ENCODE measurements at places on chromosomes 2 and 18.

DNA sequence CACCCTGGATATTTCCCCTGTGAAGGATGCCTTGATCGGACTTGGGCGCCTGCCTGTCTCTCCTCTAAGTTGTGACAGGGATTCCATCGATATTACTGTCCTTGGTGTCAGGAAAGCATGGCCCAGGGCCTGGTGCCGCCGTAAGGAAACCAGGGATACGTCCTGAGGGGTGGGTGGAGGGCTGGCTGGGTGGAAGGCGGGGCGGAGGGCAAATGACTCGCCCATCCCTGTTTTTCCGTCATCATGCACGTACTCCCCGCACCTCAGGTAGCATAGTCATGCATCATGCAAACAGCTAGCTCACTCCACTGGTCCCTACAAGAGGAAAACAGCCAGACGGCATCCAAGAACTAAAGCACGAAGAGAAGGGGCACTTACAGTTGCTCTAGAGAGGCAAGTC lies 57.1 kb downstream of the PXDN start:
- DNase-seq = no peak

DNA sequence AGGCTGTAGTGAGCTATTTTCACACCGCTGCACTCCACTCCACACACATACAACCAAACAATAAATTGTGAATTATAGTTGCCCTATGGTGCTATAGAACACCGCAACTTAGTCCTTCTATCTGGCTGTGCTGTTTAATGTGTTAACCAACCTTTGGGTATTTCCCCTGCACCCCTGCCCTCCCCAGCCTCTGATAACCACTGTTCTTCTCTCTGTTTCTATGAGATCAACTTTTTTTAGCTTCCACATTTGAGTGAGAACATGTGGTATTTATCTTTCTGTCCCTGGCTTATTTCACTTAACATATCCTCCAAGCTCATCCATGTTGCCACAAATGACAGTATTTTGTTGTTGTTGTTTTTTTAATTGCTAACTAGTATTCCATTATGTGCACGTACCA lies 32.5 kb downstream of the TET3 start:
- DNase-seq = no peak

DNA sequence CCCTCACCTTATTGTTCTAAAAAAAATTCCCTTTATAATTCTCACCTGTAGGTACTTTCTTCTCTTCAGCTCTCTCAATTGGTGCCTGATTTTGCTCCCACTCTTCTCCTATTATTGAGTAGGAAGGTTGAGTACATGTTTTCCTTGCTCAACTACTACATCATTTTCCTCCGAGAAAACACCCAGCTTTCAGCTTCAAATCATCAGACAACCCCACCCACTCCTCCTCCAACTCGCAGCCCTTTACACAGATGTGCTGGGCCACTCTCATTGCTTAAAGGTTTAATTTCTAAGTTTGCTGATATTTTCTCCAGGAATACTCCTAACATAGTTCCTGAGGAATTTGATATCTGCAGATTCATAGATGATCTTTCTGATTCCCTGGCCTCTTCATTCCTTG lies 734.4 kb upstream of the ZEB2 start:
- no peak for DNase-seq

- DNase-seq = no peak
Observed at GRCh38 chr2:31711737-31712136, 131.0 kb upstream of the SRD5A2 start.

- no peak for DNase-seq
Observed at GRCh38 chr18:58394046-58394445, 234.8 kb downstream of the ALPK2 start.

DNA sequence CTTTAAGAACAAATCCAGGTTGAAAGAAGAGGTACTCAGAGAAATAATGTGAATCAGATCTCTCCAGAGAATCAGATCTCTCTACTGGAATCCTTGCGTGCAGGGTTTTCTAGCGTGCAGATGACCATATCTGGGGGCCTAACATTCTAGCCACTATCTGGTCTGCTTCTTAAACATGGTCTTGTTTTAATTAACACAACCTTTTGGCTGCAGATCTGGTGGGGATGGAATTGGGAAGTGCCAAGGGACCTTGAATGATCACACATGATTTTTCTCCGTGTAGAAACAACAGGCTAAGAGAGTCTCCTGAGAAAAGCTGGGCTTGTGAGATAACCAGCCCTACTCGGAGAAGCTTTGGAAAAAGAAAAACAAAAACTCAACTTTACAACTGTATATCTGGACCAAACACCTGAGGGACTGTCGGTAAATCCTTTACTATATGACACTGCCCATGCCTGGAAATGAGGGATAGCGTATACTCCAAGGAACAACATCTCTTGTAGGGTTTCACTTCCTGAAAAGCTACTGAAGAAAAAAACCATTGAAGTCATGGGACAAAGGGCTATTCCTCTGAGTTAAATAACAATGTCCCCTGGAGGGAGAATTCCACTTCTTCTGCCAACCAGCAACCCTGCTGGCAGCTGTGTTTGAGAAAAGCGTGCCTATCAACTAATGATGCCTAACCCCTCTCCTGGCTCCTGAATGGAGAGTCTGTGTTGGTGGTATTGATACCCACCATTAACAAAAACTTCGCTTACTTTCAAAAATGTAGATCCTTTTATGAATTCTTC lies 171.0 kb upstream of the REV1 start:
- no peak for DNase-seq

DNA sequence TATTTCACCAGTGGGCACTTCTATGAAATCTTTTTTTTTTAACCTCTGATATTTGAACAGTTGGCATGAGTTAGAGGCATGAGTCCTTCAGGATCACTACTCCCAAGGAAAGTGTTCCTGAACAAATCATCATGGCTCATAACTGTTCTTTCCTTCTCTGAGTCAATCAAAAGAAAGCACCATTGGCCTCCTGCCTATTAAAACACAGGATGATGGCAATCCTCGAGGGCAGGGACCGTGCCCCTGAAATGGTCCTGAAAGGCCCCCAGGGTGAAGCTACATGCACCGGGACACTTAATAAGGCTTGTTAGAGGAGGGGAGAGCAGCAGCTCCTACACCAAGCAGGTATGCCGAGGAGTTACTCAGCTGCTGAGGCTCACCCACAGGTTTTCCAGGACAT lies 43.5 kb downstream of the SLC14A2 start:
- DNase-seq = no peak

GRCh38 chr2:100060875-100061274 lies 81.5 kb downstream of the AFF3 start:
- no peak for DNase-seq

- DNase-seq = no peak
Observed at GRCh38 chr2:179348906-179349305, 84.3 kb upstream of the SESTD1 start.

DNA sequence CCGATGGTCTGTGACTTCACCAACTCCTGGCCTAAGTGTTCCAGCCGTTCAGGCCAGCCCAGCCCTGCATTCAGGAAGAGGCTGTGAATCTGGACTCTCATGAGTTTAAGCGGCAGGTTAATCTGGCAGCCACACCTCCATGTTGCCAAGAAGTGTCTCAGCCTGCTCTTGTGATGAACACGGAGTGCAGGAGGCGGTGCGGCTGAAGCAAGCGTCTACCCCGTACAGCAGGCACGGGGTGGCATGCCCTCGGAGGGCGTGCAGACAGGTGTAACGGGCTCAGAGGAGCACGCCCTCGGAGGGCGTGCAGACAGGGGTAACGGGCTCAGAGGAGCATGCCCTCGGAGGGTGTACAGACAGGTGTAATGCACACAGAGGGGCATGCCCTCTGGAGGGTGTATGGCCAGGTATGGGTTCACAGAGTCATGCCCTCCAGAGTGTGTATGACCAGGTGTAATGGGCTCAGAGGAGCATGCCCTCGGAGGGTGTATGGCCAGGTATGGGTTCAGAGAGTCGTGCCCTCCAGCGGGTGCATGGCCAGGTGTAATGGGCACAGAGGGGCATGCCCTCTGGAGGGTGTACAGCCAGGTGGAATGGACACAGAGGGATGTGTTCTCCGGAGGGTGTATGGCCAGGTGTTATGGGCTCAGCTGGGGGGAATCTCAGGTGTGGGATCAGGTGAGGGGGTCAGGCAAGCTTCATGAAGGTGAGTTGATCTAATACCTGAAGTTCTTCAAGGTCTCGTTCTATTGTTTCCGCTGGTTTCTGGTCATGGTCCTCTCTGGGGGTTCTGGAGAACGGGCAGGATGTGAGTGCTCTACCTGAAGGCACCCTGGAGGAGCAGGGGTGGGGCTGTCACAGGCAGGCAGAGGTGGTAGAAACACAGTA lies 22.6 kb downstream of the CROCC2 start:
- DNase-seq = no peak

DNA sequence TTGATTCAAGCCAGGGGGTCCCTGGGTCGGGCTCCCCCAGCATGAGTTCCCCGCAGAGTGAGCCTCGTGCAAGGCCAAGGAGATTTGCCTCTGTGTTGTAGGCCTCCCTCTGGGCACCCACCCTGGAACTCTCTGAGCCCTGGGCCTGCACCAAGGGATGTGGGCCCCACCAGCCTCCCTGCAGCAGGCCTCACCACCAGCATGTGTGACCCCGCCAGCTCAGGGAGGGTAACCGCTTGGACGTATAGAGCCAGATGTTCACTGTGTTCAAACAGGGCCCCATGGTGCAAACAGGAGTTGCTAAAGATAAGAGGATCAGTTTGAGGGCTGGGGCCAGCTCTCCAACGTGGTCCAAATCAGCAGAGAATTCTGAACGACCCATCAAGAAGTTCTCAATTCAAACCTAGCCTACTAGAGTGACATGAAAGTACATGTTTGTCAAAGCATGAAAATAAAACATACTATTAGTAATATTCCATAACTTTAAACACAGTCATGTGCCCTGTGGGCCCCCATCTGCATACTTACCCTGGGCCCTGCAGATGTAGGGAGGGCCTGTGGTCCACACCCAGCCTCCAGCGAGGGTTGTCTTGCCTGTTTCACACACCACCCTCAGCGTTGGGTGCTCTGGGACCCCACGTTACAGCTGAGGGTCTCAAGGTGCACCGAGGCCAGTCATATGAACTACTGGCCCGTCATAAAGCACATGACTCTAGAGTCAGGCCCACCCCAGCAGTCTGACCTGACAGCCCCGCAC lies 5.5 kb upstream of the TUBB6 start:
- DNase-seq = no peak

GRCh38 chr2:150097901-150098531 lies 389.5 kb downstream of the RND3 start:
- DNase-seq = no peak

DNA sequence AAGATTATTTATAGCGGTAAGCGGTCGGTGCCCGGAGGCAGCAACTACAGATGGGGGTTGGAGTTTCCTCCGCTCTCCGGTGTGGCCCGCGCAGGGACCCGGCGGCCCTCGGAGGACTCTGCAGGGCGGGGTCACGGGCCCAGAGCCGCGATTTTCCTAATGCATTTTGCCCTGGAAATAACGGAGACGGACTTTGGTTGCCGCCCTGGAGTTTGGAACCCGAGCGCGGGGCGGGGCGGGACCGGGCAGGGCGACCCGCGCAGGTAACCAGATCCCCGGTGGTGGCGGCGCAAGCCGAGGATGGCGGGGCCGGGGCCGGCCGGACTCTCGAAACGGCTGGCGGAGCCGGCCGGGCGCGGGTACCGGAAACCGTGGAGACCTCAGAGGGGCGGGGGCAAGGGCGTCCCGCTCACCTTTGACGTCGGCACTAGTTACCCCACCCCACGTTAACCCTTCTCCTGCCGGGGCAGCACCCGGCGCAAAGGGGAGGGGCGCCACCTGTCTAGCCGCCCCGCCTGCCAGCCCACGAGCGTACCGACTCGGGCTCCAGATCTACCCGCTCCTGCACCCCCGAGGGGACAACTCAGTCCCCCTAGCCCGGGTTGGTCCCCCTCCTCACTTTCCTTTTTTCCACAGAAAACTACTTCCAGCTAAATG lies 2.9 kb downstream of the CYP26B1 start:
- DNase-seq = no peak

GRCh38 chr18:24924066-24924716 lies 427.8 kb downstream of the ZNF521 start:
- DNase-seq = no peak

GRCh38 chr2:45992741-45993475 lies 304.3 kb upstream of the EPAS1 start:
- no peak for DNase-seq

DNA sequence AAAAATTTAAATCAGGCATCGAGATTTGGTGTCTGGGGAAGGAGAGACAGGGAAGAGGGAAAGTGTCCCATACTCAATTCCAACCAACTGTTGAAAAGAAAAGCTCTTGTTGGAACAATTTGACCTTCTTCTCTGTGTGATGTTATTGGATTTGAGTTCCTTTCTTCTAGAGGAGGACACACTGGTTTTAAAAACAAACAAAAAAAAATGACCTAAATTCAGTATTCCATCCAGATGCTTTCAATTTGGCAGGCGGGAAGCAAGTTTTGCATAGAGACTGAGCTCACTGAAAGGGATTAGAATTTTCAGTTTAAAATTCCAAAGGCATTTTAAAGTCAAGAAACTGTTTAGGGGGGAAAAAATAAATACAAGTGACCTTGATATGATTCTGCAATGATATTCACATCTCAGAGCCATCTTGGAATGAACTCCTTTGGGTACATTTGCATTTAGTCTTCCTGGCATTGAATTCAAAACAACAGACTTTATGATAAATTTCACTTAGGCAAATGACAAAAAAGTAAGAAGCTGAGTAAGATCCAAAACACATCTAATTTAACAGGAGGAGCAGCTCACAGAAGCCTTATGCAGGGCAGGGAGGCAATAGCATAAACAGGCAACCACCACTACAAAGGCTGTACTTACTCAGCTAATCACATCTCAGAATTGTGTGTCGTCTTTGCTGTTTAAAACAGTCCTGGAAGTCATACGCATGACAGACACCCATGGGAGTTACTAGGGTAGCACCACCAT lies 126.8 kb downstream of the CDH20 start:
- DNase-seq = no peak

DNA sequence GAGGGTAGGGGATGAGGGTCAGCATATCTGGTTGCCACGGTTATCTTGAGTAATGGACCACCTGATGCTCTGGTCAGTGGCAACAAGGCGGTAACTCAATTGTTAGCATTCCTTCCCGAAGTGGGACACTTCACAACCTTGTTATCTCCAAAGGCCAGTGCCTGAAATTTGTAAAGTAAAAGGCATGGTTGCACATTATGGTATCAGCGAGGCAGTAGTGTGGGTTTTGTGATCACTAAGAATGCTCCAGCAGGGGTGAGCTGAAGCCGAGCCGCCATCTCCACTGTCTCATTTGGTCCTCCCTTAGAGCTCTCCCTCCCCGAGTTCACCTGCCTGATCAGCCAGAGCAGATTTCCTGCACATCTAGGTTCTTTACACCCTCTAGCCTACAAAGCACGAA lies 50.5 kb upstream of the LGALSL start:
- DNase-seq = no peak

GRCh38 chr2:46921676-46922448 lies 6.3 kb upstream of the MCFD2 start:
- peak; percentile 72 for DNase-seq

DNA sequence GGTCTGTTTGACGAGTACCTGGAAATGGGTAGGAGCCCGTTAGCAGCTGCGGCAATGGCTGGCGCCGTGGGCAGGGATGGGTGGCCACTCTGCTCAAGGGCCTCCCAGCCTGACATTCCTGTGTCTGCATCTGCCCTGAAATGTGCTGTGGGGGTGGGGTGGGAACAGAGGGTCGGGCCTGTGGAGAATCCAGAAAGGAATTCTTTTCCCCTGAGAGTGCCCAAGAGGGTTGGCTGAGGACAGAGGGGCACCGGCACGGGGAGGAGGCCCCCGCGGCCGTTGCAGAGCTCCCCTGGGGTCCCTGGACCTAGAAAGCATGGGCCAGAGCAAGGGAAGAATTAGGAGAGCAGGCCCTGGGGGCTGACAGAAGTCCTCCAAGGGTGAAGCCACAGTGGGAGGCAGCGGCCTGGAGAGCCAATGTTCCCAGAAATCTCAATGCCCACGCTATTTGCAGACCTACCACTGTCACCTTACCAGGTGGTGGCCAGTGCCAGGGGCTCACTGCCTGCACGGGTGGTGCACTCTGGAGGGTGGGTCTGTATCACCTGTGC lies 27.8 kb downstream of the ANO7 start:
- no peak for DNase-seq
